RKO (cell line): ENCODE measurements at places on chromosomes 12 and 14.

GRCh38 chr12:49462083-49462744 lies 76.6 kb upstream of the KCNH3 start:
- DNase-seq, result no peak

DNA sequence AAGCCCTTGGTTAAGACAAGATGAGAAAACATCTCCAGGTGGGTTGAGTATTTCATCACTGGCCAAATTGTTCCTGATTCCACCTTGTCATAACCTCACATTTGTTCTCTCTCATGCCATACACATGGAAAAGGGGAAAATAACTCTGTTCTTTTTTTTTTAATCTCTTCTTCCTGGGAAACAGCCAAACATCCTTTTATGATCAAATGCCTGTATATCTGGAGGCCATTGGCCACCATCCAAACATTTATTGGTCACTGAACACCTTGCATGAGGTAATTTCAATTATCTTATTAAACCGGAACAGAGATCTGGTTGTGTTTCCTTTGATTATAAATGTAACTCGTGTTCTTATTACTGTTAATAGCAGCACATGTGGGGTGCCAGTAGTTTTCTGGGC lies 469.6 kb downstream of the NPAS3 start:
- DNase-seq, result no peak

DNA sequence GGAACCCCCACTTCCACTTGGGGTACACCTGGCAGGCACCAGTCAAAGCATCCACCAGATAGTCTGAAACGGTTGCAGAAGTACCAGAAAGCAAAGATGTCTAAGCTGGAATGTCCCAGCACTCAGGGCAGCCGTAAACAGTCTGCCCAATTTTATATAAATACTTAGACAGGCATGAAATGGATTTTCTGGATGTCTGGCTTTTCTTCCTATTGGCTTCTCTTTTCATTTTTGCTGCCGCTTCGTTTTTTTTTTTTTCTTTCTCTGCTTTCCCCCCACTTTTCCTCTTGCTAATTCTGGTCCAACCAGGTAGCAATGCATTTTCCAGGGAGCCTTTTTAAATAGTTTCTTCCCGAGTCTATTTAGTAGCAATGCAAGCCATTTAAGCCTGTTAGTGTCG lies 167.7 kb downstream of the GCH1 start:
- no peak for DNase-seq

- DNase-seq, result peak; percentile 82
These were observed 198.3 kb upstream of the CPNE8 start for GRCh38 chr12:39103552-39104165.

GRCh38 chr12:44627387-44628166 lies 248.5 kb downstream of the NELL2 start:
- no peak for DNase-seq

DNA sequence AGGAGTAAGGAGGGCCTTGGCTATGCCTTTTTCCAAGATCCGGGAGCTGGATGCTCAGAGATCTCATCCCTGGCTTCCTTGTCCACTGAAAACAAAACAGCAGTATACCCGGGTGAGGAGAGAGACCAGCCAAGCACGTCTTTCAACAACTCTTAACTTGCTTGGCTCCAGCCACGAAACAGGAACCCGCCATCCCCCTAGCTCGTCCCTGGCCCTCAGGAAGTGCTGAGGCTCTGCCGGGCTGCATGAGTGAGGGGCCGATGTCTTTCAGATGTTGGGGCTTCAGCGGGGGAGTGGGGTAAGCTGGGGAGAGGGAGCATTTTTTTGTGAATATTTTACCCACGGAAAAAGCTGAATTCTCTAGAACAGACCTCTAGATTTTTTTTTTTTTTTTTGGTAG lies 231.1 kb downstream of the CACNA1C start:
- DNase-seq, result no peak
